ENCODE measurements at places on chromosomes 6 and 20.

GRCh38 chr6:11542863-11543262, 5.3 kb downstream of the TMEM170B start:
- no peak for DNase-seq

DNA sequence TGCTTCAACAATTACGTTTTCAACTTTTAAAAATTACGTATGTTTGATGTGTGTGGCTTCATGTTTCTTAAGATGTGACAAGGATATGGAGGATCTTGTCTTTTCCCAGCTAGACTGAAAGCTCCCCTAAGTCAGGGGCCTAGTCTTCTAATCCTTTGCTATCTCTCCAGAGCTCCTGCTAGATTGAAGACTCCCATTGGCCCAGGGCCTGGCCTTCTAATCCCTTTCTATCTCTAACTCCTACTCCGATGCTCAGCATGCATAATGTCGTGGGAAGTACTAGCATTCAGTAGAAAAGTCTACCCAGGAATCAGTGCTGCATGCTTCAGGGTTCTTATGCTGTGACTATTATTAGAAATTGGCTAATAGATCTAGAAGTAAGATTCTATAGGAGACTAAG, 144.8 kb upstream of the SUPT3H start:
- DNase-seq: no peak

DNA sequence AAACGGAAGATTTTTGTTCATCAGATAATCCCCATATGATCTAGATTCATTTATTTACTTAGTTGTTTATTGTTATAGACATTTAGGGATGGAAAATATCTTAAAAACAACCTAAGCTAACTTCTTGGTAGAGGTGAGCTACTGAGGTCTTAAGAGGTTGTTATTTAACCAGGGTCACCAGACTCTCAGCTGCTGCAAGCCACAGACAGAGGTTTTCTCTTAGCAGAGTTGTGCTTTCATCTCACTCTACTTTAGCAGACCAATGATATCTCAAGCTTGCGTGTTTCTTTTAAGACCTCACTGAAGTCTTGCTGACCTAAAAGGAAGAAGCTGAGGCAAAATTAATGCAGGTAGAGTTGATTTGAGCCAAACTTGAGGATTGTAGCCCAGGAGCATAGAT, 43.6 kb downstream of the NCOA7 start:
- DNase-seq: no peak

DNA sequence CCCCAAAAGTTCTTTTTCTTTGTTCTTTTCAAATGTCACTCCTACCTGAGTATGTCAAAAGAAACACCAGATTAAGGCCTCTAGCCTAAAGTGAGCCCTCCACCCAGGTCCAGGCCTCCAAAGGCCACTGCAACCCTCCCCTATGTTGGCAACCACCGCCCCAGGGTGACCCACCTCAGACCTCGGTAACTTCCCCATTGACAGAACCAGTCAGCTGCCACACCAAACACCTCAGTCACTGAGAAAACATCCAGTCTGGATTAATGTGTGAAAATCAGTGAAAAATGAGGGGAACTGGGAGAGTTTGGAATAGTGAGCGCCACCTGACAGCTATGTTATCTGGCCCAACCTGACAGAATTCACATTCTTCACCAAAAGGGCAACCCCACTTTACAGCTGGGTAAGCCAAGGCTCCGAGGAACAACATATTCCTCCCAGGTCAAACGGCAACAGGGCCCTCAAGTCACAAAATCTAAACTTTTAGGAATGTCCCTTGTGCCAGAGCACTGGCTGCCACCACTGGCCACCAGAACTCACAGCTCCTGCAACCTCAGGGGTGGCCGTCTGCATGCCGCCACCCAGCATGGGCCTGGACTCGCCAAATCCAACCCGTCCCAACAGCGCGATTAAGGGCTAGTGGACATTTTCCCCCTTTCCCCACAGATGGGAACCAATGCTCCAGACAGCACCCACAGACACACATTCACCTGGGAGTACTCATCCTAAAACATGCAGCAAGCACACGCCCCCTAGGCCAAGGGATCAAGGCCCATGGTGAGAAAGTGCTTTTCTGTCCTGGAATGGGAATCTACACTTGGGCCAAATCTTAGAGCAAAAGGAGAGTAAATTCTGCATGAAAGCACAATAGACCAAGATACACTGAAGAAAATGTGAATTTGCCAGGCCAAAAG, 4.8 kb downstream of the TAF4 start:
- no peak for DNase-seq

DNA sequence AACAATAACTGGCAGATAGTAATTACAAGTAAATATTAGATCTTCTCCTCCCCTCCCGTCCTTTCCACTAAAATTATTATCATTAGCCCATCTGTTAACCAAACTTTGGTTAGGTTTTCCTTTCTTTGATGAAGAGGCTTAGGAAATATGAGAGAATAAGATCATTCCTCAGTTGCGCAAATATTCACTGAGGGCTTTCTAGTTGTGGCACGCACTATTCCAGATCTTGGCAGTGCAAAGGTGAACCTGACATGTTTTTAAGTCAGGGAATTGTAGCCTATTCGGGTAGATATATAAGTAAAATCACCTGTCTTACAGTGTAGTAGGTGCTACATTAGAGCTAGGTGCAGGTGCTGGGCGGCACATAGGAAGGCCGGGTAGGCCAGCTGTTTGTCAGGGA, 31.1 kb downstream of the RNF217 start:
- no peak for DNase-seq

DNA sequence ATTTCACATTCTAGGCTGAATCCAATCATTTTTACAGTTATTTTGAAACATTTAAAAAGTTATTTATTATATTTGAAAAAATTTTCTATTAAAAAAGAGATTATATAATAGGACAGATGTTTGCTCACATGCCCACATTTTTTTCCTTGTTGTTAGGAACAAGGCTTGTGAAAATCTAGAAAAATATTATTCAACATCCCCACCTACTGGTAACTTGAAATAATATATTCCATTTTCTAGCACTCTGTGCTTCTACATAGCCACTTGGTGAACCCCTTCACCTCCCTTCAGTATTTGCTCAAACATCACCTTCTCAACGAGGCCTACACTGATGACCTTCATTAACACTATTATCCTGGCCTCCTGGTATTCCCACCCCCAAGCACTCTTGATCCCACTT, 18.3 kb upstream of the GPRC6A start:
- DNase-seq: no peak

- no peak for DNase-seq
These were observed 287.0 kb downstream of the CLIC5 start for GRCh38 chr6:45728674-45729073.

DNA sequence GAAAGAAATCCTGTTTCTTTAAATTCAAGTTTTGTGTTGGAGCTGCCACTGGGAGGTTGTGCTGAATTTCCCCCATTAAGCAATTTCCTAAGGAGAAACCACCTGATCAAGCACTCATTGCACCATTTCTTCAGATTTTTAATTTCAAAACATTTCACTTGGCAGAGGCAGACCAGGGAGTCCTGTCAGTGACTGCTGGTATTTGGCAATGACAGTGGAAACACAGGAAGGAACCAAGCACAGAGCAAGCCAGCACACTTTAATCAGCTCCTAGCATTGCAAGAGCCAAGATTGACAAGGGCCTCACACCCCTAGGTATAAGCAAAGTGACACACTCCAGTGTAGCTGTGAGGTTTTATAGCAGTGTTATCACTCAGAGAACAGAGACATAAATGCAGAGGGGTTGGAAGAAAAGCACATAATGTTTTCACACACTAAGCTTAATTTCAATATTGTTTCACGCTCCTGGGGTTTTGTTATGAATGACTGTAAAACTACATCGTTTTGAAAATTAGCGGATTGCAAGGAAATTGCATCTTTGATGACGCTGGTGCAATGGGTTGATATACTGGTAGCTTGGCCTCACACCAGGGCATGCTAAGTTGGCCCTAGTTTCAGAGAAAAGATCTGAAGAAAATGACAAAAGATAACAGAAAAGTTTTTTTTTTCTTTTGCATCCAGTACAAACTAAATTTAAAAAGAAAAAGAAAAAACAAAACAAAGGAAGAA, 768.4 kb downstream of the TFAP2A start:
- no peak for DNase-seq

GRCh38 chr20:57321142-57321541, 8.5 kb upstream of the SPO11 start:
- no peak for DNase-seq

GRCh38 chr6:156068881-156069280, 613.2 kb upstream of the NOX3 start:
- no peak for DNase-seq

DNA sequence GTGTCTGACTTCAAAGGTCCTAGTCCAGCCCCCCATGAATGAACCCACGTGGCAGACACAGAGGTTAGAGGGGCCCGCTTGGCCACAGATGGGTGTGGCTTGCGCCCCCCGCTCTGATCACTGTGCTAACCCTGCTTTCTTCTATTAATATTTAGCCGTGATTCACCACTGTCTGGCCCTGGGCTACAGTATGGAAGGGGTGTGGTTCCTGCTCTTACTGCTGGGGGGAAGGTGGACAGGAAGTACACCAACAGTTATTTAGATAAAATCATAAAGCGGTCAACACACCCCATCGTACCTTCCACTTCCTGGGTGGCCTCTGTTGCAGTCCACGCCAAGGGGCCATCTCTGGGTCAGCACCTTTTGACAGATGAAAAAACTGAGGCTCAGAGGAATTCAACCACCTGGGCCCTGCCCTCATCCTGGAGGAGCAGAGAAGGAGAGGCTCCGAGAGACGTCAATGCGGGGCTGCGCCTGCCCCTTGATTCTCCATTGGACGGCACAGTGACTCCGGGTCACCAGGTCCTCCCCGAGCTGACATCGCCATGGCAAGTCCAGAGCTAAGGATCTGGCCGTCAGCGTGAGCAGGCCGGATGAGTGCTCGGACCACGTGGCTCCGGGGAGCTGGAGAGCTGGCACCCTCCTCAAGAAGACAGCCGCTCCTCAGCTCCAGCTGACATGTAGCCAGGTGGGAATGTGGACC, 206.3 kb downstream of the PREX1 start:
- no peak for DNase-seq

- no peak for DNase-seq
These were observed 249.9 kb downstream of the KHDC1L start for GRCh38 chr6:72975352-72975752.

DNA sequence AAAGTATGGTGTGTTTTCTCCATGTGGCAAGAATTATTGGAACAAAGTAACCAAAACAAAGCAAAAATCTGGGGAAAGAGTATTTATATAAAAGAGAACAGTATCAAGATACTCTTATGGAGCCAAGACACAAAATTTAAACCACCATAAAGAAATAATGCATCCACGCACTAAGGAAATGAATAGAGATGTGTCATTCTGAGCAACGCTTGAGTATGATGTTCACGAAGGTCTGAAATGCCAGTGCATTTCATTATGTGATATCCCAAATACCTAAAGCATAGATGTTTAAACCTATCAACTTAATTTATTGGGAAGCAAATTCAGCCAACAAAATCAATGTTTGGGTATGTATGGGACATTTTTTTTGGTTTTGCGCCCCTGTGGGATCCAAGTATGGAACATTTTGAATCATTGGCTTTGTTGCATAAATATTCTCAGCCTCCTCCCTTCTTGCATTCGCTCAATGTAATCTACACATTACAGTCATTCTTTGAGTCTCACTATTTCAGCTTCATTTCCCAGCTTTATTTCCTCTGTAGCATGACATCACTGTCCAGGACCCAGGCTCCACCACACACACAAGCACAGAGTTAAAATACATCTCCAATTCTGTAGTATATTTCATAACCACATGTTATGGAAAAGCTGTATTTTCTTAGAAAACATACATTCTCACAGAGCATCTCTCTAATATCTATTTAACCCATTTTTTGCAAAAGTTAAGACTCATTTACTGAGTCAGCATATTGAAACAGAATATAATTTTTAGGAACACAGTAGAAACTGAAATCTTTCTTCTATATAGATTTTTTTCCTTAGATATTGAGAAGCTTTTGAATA, 11.6 kb upstream of the MOXD1 start:
- no peak for DNase-seq

GRCh38 chr6:119938752-119939151, 589.2 kb upstream of the MAN1A1 start:
- DNase-seq: no peak

GRCh38 chr20:23598481-23598880, 7.2 kb downstream of the CST9 start:
- DNase-seq: no peak

DNA sequence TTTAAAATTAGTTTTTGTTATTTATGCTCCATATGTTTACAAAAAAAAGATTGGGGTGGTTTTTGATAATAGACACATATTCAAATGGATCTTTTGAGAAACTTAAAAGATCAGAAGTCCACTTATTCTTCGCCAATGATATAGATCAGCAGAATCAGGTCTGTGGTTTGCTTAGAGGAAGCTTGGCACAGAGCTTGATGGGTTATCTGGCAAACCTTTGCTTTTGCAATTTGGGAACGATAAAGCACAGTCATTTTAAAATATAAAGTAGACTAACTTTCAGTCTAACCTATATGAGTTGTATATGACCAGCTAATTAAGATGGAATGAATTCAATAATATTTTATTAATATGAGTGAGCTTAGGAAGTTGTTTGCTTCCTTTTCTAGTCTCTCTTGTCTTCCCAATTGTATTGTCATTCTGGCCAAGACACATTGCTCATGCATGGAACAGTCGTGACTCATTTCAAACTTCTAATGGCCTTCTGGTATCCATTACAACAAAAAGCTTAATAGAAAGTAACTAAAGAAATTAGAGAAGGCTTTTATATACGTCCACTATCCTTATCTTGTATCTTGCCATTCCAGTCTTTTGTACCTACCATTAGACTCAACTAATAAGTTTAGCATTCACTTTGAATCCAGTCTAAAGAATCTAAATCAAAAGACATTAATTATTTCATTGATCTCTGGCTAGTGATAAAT, 118.7 kb downstream of the TBX18 start:
- no peak for DNase-seq

DNA sequence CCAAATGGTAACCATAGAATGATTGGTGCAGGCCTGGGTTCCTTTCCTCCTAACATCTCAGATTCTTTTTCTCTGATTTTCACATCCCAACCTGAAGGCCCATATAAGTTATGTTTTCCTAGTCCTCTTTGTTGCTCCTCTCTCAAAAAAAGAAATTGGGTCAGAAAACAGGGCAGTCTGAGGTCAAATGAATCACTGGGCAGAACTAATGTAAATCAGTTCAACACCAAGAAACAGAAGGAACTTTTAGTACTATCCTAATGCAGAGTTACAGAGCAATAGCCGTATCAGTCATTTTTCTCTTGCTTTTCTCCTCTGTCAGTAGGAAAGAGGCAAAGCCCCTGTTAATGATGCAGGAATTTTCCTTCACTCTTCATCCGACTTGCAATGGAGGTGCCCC, 11.0 kb upstream of the TPD52L1 start:
- DNase-seq: no peak

GRCh38 chr20:47770935-47771334, 14.3 kb downstream of the SULF2 start:
- no peak for DNase-seq

- no peak for DNase-seq
These were observed 13.3 kb downstream of the GABBR1 start for GRCh38 chr6:29619578-29620160.

DNA sequence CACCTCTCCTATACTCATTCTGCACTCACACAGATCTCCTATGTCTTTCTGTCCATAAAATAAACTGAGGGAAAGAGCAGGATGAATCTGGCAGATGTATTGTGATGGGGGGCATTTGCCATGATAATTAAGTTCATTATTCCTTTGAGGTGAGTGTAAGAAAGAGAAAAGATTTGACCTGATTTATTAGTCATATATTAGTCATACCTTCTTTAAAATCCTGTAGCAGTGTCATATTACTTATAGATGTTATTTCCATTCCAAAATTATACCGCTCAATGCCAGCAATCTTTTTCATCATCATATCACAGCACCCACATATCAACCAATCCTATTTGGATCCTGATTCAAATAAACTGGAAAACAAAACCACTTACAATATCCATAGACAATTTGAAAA, 733.3 kb upstream of the SLC35B3 start:
- no peak for DNase-seq

- DNase-seq: no peak
These were observed 5.3 kb upstream of the CST7 start for GRCh38 chr20:24943731-24944130.
